ENCODE measurements at places on chromosomes 2 and 18.

GRCh38 chr2:232322560-232323327 lies 55.8 kb upstream of the ALPP start:
- DNase-seq = no peak

DNA sequence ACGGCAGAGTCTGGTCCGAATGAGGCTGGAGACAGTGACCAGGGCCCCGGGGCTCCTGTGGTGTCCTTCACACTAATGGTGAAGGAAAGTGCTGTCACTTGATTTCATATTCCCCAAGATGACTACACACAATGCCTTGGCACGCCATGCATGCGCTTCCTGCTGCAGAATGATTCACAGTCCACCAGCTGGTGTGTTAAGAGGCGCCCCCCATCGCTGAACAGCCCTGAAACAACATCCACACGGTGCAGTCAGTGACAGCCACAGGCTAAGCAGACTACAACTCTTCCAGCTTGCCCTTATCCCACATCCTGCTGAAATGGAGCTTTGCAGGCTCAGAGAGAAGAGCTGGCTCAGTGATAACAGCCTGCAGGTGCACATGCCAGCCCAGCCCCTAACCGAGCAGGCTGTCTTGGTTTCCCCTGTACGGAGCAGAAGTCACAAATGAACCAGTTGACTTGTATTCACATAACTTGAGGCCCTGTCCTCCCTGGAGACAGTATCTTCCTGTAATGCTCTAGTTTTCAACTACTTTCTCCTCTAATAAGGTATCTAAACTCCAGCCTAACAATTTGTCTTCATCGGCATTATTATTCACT lies 24.3 kb upstream of the CDH20 start:
- no peak for DNase-seq

DNA sequence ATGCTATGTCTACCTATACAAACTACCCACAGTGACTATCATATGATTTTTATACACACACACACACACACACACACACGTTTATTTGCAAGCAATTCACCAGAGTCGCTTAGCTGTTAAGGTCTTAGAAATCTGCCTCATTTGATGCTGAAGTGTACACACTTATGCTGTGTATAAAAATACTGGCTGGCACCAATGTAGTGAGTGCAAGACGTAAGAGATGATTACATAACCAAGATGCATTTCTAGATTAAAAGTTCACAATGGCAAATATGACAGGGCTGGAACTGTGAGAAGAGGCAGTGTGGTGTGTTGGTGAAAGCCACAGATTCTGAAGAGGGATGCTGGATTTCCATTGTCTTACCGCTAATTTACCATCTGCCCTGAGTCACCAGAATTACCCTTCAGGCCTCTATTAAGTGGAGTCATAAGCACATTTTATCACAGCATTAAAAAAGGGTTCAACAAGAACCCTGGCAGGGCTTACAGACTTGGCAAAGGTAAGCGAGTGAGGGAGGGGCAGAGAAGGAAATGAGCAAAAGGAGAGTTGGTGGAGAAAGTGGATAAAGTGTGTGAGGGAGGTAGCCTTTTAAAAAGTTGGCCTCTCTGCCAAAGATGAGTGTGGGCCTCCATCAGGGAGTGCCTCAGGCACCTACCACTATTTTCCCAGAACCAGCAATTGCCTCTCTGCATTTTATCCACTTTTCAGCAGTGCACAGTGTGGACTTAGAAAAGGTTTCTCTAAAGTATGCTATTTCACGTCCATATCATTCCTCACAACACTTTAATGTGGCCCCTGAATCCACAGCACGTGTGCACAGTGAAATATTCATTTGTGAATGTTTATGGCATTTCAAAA lies 21.5 kb downstream of the MEIS1 start:
- no peak for DNase-seq

GRCh38 chr2:205969584-205969983 lies 116.4 kb downstream of the INO80D start:
- DNase-seq = no peak

DNA sequence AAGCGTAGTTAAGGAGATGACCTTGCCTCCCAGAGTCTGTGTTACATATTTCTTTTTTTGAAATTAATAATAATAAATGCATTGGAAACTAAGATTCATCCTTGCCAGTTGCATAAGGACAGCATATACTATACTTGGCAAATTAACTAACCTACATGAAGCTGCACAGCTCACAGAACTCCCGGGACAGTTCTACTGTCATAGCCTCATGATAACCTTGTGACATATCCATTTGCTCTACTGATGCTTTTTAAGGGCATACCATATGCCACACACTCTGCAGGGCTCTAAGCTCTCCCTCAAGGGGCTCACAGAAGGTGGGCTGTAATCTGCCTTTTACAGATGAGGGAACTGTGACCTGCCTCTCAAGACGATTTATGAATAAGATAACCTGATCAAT lies 3.8 kb downstream of the ITGB1BP1 start:
- no peak for DNase-seq

GRCh38 chr2:196333397-196333796 lies 162.0 kb upstream of the STK17B start:
- no peak for DNase-seq

GRCh38 chr2:39234754-39235153 lies 9.0 kb downstream of the CDKL4 start:
- no peak for DNase-seq

DNA sequence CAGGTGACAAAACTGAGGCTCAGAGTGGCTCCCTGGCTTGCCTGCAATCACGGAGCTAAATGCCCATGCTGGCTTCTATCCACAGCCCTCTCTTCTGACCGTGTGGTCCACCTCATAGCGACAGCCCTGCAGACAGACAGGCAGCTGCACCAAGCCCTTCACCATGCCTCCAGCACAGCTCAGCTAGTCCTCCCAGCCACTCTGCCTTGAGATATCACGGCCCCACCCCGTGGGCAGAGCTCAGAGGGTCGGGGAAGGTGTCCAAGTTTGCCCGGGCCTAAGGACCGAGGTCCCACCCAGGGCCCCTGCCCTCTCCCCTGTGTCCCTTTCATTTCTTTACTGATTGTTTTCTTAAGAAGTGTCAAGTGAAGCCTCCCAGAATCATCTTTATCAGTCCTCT lies 128.2 kb upstream of the GLI2 start:
- DNase-seq = no peak

Data from NCI-H1436 treated with DMSO at 0.1 percent for 48 hours (cell line).